ENCODE measurements at places on chromosomes 7 and 10.

- DNase-seq, result no peak
Observed at GRCh38 chr7:118872568-118872967, 648.1 kb downstream of the ANKRD7 start.

DNA sequence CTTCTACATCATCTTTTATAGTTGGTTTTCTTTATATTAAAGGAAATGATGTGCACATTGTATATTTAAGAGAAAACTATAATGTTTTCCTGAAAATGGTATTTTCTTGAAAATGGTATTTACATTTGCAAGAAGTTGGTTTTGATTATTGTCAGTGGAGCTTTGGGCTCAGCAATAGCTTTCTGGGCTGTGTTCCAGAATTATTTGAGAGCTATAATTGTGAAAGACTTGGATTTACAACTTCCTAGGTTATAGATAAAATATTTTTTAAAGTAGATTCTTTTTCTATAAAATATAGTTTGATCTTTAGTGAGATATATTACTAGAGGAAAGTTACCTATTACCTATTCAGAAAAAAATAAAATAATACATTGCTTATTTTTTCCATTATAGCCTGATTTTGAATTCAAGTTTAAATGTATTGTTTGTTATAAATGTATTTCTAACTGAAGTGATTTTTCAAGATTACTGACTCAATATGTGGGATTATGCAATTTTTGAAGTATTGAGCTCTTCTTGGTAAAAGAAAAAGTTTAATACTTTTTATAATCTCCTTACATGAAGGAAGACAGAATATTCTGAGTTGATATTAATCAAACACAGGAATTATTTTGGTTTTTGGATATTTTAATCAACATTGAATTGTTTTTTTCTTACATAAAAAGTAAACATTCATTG, 20.2 kb downstream of the GNAI1 start:
- DNase-seq, result no peak

DNA sequence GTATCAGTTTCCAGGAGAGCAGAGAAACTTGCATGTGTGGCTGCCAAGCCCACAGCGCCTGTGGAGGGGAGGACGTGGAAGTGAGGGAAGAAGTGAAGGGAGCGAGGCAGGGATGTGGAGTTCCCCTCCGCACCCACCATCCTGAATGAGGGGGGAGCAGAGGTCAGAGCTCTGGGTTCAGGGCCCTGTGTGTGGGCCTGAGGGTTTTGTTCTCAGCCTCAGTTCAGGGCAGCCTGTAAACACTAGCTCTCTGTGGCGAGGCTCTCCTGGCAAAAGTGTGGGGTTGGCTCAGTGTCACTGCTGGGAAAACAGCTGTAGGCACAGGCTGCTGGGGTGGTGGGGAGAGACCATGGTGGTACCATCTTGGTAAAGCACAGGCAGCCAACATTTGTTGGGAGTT, 108.4 kb downstream of the C10orf105 start:
- DNase-seq, result no peak

GRCh38 chr10:26805567-26806245, 55.1 kb downstream of the ABI1 start:
- no peak for DNase-seq

- DNase-seq, result peak; percentile 15
Observed at GRCh38 chr7:29483219-29484104, 80.2 kb upstream of the PRR15 start.

GRCh38 chr7:28135315-28135714, 45.3 kb downstream of the JAZF1 start:
- no peak for DNase-seq

- no peak for DNase-seq
Observed at GRCh38 chr10:100122780-100123179, 41.1 kb upstream of the CPN1 start.

GRCh38 chr10:111077785-111078504, 1.1 kb downstream of the ADRA2A start:
- no peak for DNase-seq

- DNase-seq, result no peak
Observed at GRCh38 chr7:10703981-10704380, 269.7 kb upstream of the PHF14 start.

DNA sequence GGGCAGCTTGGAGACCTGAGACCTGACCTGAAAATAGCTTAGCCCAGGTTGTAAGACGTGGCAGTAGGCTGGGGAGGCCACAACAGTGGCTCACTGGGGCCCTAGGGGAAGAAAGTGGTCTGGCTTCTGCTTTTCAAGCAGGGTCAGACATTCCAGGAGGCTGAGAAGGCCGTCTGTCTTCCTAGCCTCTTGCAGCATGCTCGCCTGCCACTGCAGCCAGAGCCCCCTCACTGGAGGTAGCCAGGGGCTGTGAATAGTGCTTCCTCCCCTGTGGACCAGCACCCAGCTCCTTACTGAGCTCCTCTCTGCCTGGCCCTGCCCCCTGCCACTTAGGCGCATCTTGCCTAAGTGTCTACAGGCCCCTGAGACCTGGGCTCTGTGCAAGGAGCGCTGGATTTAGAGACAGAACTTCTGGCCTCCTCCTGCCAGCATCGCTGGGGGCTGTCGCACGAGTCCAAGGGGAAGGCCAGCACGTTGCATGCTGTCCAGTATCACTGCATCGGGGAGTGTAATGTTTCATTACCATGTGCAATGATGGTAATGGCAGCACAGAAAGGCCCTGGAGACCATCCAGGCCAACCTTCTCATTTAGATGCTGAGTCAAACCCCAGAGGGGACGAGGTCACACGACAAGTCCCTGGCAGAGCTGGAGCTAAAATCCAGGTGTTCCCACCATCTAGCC, 12.7 kb downstream of the ZMIZ1 start:
- DNase-seq, result no peak

DNA sequence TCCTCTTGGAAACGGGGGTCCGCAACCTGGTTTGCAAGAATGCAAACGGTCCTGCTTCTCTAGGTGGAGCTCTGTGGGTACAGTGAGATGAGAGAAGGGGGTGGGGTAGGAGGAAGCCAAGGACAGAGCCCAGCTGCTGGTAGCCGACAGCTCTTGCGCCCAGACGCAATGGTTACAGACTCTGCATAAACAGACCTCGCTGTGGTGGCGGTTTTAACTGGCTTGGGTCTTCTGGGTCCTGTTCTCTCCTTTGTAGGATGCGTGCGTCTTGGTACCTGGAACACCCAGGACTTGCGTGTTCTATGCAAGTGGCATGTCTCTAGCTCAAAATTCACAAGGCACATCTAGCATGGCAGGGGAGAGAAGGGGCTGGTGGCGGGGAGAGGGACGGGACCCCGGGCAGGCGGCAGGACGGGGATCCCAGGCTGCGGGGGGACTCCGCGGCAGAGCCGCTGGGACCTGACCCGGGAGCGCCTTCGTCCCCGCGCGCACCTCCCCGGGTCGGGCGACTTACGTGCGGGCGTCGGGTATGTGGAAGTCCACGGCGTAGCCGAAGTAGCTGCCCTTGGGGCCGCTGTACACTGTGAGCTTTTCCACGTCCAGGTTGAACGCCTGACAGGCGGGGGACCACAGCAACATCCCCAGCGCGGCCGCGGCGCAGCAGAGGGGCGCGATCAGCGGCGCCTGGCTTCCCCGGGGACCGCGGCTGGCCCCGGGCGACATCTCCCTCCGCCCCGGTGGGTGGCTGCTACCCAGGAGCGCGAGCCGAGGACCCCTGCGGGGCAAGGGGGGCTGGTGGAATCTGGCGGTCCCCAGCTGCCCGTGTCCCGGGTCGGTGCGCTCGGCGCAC, 448 bp downstream of the ITGA8 start:
- no peak for DNase-seq

- DNase-seq, result no peak
Observed at GRCh38 chr7:30926313-30926712, 14.7 kb downstream of the AQP1 start.

DNA sequence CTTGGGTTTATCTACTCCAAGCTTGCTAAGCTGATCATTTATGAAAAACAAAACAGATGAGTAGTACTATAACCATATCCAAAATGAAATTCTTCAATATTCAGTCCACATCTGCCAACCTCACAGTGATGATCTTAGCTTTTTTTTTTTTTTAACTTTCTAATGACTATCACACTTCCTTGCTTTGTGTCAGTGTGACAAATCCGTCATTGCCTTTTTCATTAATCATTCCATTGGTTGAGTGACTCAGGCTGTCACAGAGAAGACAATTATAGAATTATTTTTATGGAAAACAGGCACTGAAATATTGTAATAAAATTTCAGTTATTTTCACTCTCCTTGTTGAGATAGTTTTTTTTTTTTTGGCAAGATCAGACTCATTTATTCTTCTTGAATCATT, 70.7 kb downstream of the CPVL start:
- DNase-seq, result no peak

DNA sequence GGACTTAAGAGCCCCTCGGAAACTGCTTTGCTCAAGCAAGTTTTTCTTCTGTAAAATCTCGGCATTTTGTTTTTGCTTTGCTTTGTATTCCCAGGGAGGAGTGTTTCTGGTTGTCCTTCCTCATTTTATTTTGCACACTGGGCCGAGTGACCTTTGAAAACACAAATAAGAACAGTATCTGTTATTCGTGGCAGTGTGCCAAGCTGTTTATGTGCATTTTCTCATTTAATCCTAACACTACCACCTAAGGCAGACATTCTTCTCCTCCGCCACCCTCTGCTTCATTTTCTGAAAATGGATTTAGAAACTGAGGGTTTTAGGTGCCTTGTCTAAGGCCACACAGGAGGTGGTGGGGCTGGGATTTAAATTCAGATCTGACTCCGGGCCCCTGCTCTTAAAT, 218.5 kb downstream of the TCF7L2 start:
- no peak for DNase-seq

DNA sequence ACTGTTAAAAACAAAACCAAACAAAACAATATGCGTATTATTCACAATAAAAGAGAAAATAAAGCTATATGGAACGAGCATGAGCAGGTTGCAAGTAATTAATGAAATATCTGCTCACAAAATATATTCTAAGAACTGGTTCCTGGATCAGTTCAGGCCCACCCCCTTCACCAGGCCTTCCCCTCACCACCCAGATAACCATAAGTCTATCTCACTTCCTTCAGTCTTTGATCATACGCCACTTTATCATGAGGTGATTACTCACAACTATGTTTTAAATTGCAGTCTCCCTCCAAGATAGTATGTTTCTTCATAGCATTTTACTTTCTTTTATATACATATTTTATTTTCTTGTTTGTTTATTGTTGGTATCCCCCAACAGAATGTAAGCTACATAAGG, 263.1 kb upstream of the HGF start:
- DNase-seq, result no peak

DNA sequence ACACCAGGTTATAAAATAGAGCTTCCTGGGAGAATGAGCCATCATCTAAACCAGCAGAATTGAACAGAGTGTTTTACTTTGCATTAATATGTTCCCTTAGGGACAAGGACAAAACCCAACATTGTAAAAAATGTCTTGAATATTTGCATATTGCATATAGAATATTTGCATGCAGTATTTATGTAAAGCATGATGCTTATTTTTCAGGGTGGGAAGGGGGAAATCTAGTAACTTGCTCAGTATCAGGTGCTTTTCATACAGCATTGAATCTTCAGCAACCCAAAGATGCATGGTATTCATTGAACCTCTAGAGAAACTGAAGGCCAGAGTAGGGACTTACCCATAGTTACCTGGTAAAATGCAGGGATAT, 409.2 kb upstream of the ZMIZ1 start:
- DNase-seq, result no peak

- no peak for DNase-seq
Observed at GRCh38 chr7:102721-103120, 89.7 kb upstream of the FAM20C start.

GRCh38 chr7:121011401-121011800, 22.9 kb downstream of the CPED1 start:
- DNase-seq, result no peak

DNA sequence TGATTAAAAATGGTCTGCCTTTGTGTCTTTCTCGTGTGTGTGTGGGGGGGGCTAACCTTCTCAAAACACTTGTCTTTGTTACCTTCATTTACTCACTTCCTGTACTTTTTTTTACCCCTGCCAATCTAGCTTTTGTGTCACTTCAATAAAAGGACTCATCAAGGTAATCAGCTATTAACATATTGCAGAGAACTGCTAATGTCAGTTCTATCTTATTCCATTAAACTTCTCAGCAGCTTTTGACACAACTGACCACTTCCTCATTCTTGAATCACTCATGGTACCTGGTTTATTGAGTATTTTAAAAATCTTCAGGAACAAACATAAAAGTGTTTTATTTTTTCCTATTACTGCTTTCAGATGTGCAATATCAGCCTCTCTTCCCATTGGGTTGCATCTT, 59.8 kb downstream of the SLC25A40 start:
- DNase-seq, result peak; percentile 20

GRCh38 chr10:44397476-44398225, 12.8 kb upstream of the CXCL12 start:
- DNase-seq, result no peak

GRCh38 chr7:14144538-14144937, 155.1 kb upstream of the ETV1 start:
- DNase-seq, result peak; percentile 73

- no peak for DNase-seq
Observed at GRCh38 chr7:27096768-27097514, 1.1 kb upstream of the HOXA1 start.

GRCh38 chr7:129832701-129833227, 120.0 kb downstream of the UBE2H start:
- DNase-seq, result no peak

- DNase-seq, result peak; percentile 2
Observed at GRCh38 chr10:129491123-129491734, 24.2 kb downstream of the MGMT start.

DNA sequence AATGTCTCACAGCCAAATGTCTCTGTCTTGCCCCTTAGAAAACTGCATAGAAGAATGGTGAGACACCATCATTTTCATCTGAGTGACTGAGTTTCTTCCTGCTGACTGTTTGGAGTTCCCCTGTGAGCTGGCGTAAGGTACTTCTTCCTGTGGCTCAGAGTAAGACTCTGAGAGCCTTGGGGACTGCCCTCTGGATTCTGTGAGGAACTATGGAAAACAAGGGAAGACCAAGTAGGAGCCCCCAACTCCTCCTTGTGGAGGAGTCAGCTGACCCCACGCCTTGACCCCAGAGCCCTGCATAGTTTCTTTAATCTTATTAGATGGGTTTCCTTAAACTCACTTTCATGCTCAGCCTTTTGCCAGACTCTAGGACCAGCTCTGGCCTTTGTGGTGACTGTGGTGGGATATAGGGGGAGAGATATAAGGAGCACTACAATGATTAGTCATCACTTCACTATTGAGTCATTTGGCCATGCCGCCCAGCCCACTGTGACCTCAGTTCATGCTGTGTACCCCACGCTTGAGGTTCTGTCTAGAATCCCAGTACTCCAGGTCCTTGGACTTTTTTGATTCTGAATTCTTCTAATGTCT, 51.8 kb upstream of the FAM133B start:
- DNase-seq, result no peak

GRCh38 chr10:44974628-44975430, 3.8 kb downstream of the DEPP1 start:
- peak; percentile 46 for DNase-seq

DNA sequence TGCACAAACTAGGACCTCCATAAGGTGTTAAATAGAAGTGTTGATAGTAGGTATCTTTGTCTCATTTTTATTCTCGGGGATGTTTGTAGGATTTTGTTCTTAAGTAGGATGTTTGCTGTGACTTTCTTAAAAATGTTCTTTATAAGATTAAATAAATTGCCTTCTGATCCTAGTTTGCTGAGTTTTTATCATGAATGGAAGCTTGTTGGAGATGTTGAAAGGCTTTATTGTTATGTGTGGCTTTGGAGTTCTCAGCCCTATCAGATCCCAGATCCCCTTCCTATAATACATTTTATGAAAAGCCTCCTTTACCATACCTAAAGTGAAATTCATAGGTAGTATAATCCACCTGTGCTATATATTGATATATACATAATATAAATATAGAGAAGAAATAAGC, 40.1 kb downstream of the NHLRC2 start:
- DNase-seq, result no peak

GRCh38 chr10:103154521-103155299, 38.4 kb downstream of the NT5C2 start:
- DNase-seq, result no peak
